Neuronal stem cell (in vitro differentiated cells): ENCODE measurements at places on chromosomes 16 and 17.

DNA sequence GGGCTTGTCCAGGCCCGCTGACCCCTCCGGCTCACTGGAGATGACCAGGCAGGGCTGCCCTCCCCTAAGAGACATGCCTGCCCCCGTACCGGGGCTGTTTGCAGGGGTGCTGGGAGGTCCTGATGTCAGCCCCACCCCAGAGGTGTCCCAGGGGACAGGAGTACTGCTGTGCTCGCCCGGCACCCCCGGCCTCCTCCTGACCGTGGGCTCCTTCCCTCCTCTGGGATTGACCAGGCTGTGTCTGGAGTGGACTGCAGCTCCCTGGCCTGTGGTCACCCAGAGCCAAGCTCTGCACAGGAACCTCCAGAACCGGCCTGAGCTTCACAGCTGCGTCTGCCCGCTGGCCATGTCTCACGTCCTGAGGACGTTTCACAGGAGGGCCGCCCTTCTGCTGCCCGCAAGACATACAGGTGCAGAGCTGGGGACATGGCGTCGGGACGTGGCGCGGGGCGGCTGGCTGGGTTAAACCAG, 53.2 kb downstream of the LMF1 start:
- DNase-seq, result no peak

GRCh38 chr16:56744996-56745640, 15.2 kb downstream of the NUP93 start:
- no peak for DNase-seq

- no peak for DNase-seq
These were observed 63.2 kb upstream of the GSE1 start for GRCh38 chr16:85549766-85550421.

- DNase-seq, result no peak
These were observed 584.0 kb upstream of the CDH8 start for GRCh38 chr16:62620275-62620674.

DNA sequence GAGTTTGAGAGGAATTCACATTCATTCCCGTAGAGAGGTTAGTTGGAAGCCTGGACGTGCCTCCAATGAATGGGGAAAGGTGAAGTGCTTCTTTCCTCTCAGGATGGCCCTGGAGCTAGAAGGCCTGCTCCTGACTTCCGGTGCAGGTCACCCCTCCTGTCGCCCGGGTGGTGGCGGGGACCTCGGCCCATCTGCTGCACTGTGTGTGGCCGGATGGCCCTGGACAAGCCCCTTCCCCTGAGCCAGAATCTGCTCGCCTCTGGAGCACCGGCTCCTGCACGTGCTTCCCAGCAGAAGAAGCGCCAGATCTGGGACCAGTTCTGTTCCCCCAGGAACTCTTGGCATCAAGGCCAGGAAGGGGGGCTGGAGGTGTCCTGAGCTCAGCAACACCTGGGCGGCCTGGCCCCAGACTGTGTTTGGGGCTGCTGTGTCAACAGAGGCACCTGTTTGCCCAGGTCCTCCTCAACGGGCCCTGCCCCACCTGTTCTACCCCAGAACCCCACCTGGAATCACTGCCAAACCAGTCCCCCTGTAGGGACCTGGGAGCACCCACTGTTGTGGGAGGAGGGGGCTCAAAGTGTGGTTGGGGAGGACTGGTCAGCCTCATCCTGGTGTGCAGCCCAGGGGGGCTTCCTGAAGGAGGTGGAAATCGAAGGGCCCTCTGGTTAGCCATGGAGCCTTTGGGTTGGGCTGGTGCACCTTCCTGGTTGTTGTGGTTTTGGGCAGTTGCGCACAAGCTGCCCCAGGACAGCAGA, 5.1 kb upstream of the PERCC1 start:
- no peak for DNase-seq

DNA sequence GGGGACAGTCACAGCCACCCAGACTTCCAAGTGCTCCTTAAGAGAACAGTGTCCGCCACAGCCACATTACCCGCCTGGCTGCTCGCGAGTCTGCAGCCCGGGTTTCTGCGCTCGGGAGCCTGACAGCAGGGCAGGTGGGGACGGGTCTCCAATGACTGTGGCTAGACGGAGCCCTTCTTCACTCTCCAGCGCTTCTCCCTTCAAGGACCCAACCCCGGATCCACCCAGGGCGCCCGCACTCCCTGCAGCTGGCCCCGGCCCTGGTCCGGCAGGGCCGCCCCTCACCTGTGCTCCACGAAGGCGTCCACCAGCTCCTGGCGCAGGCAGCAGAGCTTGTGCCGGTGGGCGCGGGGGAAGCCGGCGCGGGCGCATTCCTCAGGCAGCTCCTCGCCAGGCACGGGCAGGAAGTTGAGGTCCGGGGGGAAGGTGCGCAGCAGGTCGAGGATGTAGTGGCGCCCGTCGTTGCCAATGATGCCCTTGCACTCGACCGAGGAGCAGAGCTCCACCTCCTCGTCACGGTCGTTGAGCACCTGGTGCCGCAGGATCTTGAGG, 13.9 kb downstream of the CLUH start:
- DNase-seq, result no peak

GRCh38 chr16:88375236-88375975, 7.4 kb upstream of the ZNF469 start:
- DNase-seq, result no peak

- no peak for DNase-seq
These were observed 2.2 kb downstream of the MYO19 start for GRCh38 chr17:36532435-36532975.

GRCh38 chr16:71244521-71244920, 14.0 kb upstream of the HYDIN start:
- DNase-seq, result no peak
